ENCODE measurements at places on chromosomes 7 and 10. TPM values are rescaled to one million over a fixed set of nuclear protein-coding genes. Genes with fewer than 3 reads are reported as not detected.
A peak's percentile ranks its signal among the peaks of the same experiment; 100 is the strongest.

DNA sequence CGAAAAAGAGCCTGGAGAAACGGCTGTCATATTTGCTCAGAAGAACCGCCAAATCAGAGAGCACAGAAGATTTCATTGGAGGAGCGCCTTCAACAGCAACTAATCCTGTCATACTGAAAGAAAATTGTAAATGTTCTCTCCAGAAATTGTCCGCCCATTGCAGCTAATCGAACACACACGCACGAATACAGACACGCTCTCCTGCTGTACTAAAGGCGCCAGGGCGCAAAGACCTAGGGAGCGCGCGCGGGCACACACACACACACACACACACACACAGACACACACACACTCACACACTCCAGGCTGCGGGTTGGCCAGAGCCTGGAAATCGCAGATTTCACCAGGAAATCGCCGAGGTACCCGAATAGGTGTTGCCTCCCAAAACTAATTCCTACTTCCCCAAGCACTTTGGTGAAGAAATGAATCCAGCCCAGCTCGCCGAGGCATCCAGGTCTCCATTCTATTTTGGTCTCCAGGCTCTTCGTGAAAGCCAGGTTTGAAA lies at the start of gene CHRM2:
Gene CHRM2 (plus strand): TSS at position 157 of the 505 bp plus-strand sequence. CDS start 146,214 bp downstream, outside the sequence.
- H3K27me3 ChIP-seq: peaks cover 27% of the 10 kb centered on the region
- no peak for DNase-seq
- H3K4me1 ChIP-seq: no peaks in the 10 kb centered on the region
- no peaks in the 10 kb centered on the region for H3K36me3 ChIP-seq

DNA sequence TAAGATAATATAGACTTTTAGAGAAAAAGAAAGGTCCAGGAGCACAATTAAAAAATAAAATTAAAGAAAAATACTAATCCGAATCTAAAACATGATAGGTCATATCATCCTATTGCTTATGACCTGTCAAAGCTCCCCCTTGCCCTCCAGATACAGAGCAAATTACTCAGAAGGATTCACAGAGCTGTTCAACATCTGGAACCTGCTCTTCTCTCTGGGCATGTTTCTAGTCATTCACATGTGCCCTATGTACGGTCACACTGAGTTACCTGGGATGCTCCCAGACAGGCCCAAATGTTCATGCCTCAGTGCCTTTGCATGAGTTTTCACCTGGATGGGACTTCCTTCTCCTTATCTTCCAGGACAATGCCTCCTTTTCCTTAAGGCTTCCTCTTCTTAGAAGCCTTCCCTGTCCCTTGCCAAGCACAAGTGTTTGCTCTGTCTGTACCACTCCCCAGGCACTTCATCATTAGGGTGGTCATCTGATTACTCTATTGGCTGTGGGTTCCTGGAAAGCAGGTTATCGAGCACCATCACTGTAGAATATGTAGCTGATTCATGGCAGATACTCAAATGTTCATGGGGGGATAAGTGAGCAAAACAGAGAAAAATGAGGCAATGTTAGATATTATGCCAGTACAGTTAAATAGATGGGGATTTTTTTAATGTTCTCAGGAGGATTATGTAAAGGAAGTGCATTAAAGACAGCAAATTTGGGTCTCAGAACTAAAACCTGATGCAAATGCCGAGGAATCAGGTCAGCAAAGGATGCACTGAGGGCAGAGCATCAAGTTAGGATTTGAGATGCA lies 12.0 kb upstream of the AOAH start:
- DNase-seq: no peak
- H3K36me3 ChIP-seq: peaks cover 2% of the 10 kb centered on the region
- no peak overlapping the region for H3K4me3 ChIP-seq

DNA sequence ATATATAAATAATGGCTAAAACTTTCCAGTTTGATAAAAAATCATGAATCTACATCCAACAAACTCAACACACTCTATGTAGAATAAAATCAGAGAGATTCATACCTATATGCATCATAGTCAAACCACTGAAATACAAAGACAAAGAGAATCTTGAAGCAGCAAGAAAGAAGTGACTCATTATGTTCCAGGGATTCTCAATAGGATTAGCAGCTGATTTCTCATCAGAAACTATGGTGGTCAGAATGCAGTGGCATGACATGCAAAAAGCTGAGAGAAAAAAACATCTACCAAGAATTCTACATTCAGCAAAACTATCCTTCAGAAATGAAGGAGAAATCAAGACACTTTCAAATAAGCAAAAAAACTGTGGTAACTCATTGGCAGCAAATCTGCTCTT lies 187.4 kb downstream of the RNLS start:
- peaks cover 10% of the 10 kb centered on the region for H3K4me1 ChIP-seq
- DNase-seq: no peak
- no peaks in the 10 kb centered on the region for H3K36me3 ChIP-seq
- no peak overlapping the region for H3K4me3 ChIP-seq

DNA sequence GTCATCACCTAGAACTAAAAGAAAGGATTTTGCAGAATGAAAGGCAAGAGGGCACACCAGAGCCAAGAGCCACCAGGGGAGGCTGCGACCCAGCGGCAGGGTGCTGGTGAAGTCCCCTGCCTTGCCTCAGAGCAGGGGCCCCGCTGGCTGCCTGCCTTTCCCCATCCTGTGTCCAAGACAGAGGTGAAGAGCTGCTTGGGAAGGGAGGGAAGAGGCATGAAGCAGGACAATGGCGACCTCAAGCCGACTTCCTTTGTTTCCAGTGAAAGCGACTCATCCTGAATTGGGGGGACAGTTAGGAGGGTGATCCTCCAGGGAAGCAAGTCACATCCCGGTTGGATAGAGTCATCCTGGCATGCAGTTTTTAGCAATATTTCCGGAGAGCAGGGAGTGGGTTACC lies 255.5 kb upstream of the YAE1 start:
- peaks cover 30% of the 10 kb centered on the region for H3K27me3 ChIP-seq
- H3K27ac ChIP-seq: no peak overlapping the region
- no peaks in the 10 kb centered on the region for H3K4me1 ChIP-seq
- H3K36me3 ChIP-seq: no peaks in the 10 kb centered on the region
- no peak overlapping the region for H3K4me3 ChIP-seq

- H3K4me1 ChIP-seq: no peaks in the 10 kb centered on the region
- no peaks in the 10 kb centered on the region for H3K36me3 ChIP-seq
- no peak for DNase-seq
- H3K27ac ChIP-seq: no peak overlapping the region
Observed at GRCh38 chr10:82228701-82229100, 353.7 kb downstream of the NRG3 start.

DNA sequence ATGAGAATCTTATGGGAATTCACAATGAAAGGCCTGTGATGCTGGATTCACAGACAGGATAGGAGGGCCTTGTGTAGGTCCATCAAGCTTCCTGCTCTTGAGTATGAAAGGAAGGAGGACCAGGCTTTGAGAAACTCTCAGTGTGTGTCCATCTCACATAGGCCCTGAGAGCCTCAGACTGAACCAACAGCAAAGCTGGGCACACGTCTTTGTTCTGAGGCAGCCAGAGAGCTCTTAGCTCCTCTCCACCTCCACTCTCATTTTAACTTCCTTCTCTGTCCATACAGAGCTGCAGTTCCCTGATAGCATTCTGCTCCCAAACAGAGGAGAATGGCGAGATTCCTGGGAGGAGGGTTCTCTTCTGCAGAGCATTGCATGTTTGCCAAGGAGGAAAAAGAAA lies 515.6 kb downstream of the CALN1 start:
- no peak for DNase-seq
- no peak overlapping the region for H3K4me3 ChIP-seq
- no peaks in the 10 kb centered on the region for H3K27me3 ChIP-seq
- no peaks in the 10 kb centered on the region for H3K36me3 ChIP-seq
- no peak overlapping the region for H3K27ac ChIP-seq

GRCh38 chr10:50291261-50291850 lies 40.0 kb upstream of the ASAH2 start:
- H3K27me3 ChIP-seq: peaks cover 5% of the 10 kb centered on the region
- no peak for DNase-seq
- no peak overlapping the region for H3K27ac ChIP-seq
- no peaks in the 10 kb centered on the region for H3K36me3 ChIP-seq

DNA sequence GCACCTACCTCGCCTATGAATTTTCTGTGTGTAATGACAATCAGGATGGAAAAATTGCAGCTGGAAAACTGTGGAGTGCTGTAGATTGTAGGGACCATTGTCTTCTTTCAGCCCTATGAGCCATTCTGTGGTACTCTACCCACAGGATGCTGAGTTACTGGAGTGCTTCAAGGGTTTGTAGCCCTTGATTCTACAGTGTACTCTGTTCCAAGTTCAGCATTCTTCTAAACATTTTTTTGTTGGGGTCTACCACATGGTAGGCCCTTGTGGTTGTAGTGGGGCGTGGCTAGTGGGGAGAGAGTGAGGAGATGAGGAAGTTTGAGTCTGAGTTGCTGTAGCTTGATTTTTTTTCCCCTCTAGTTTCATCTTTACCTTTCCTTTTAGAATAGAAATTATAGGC lies 33.5 kb downstream of the REEP3 start:
- H3K27me3 ChIP-seq: no peaks in the 10 kb centered on the region
- no peaks in the 10 kb centered on the region for H3K36me3 ChIP-seq
- peak overlapping the region; percentile 86 for H3K27ac ChIP-seq
- peaks cover 23% of the 10 kb centered on the region for H3K4me1 ChIP-seq
- H3K4me3 ChIP-seq: peak overlapping the region; percentile 52
- no peak for DNase-seq

DNA sequence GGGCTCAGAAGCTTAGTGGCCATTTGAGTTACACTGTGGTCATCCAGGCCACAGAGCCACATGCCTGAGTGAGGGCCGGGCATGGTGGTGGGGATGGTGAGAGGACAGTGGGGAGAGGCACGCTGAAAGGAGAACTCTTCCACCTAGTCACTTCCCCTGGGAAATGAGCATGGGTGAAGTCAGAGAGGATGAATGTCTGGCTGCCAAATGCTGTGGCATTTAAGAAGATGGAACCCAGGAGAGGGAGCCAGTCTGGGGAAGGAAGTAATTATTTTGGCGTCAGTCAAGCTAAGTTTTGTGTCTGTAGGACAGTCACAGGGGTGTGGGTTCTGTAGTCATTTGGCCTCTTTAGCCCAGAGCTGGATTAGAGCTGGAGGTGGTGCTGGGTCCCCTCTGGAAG lies 86.0 kb upstream of the PODXL start:
- H3K27ac ChIP-seq: no peak overlapping the region
- H3K4me1 ChIP-seq: peaks cover 2% of the 10 kb centered on the region
- no peak overlapping the region for H3K4me3 ChIP-seq
- DNase-seq: no peak
- H3K36me3 ChIP-seq: peaks cover 4% of the 10 kb centered on the region

The GIMAP5 gene
- 65.3 TPM for total RNA-seq

The IQUB gene
- total RNA-seq: not detected

The PIK3AP1 gene
- 5.0 TPM for total RNA-seq

The CPVL gene
- total RNA-seq: 4.4 TPM

The RADIL gene
- total RNA-seq: 0.55 TPM

The LOXL4 gene
- not detected for total RNA-seq

The OPN4 gene
- total RNA-seq: not detected
